ENCODE measurements at places on chromosomes 13 and 19. TPM values are rescaled to one million over a fixed set of nuclear protein-coding genes. Genes with fewer than 3 reads are reported as not detected.
A peak's percentile ranks its signal among the peaks of the same experiment; 100 is the strongest.

DNA sequence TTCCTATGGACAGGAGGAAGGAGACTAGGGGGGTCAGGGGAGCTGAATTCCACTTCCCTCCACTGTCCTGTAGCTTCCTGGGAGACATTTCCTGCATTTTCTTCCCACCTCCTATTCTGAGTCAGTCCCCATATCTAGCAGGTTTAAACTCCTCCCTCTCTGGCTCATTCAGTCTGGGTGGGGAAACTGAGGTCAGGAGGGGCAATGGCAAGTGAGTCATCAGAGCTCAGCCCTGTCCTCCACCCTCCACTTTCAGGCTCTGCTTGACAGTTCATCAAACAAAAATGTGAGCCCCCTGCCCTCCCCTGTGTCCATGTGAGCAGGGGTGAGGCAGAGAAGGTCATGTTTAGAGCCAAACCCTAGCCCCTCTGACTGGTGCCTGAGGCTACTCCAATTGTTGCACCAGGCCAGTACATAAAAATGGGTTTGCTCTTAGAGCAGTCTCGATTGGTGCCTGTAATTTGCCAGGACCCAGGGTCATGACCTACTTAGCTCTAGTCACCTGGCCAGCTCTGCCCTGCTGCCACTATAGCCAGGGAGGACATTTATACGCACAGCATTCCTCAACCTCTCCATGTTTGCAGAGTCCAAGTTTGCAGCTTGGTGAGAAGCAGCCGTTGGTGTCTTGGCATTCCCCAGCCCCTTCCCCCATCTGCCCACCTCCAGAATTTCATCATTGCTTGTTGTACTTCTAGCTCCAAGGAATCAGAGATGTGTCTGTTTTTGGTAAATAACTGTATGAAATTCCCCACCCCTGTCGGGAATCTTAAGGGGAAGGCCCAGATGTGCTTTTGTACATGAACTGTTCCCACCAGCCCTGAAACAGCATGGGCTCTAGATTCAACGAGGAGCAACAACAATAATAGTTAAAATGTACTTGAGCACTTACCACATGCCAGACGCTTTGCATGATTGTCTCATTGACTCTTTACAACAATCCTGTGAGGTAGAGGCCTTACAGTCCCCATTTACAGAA is 20.7 kb downstream of the SAMD4B start:
- no peak overlapping the region for H3K4me3 ChIP-seq
- H3K27ac ChIP-seq, result peak overlapping the region; percentile 29
- no peak for DNase-seq
- H3K4me1 ChIP-seq, result peaks cover 7% of the 10 kb centered on the region
- no peaks in the 10 kb centered on the region for H3K27me3 ChIP-seq
- peaks cover 18% of the 10 kb centered on the region for H3K36me3 ChIP-seq

DNA sequence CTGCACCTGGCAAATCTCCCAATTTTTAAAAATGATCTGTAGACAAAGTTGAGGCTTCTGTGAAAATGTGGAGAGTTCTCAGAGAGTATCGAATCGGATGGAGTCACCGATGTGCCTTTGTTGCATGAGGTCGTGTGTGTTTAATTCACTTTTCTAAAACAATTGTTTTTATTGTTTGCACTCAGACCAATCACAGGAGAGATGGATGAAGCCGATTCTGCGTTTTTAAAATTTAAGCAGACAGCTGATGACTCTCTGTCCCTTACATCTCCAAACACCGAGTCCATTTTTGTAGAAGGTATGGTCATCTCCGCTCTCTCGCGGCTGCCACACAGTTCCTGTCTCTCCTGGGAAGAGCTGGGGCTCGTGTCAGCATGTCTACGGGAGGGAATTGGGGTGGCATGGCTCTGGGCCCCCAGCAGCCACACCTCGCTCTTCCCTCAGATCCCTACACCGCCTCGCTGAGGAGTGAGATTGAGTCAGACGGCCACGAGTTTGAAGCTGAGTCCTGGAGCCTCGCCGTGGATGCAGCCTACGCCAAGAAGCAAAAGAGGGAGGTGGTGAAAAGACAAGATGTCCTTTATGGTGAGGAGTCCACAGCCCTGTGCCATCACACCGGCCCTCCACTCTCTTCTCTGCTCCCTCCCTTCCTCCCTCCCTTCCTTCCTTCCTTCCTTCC is 47.2 kb downstream of the PEX11G start:
- peaks cover 3% of the 10 kb centered on the region for H3K4me1 ChIP-seq
- H3K4me3 ChIP-seq, result no peak overlapping the region
- no peaks in the 10 kb centered on the region for H3K27me3 ChIP-seq
- peaks cover 21% of the 10 kb centered on the region for H3K36me3 ChIP-seq

GRCh38 chr19:11377237-11377636 is 2.8 kb downstream of the SWSAP1 start:
- peaks cover 3% of the 10 kb centered on the region for H3K27me3 ChIP-seq
- peaks cover 42% of the 10 kb centered on the region for H3K4me1 ChIP-seq
- peak overlapping the region; percentile 89 for H3K27ac ChIP-seq
- H3K36me3 ChIP-seq, result peaks cover 13% of the 10 kb centered on the region

DNA sequence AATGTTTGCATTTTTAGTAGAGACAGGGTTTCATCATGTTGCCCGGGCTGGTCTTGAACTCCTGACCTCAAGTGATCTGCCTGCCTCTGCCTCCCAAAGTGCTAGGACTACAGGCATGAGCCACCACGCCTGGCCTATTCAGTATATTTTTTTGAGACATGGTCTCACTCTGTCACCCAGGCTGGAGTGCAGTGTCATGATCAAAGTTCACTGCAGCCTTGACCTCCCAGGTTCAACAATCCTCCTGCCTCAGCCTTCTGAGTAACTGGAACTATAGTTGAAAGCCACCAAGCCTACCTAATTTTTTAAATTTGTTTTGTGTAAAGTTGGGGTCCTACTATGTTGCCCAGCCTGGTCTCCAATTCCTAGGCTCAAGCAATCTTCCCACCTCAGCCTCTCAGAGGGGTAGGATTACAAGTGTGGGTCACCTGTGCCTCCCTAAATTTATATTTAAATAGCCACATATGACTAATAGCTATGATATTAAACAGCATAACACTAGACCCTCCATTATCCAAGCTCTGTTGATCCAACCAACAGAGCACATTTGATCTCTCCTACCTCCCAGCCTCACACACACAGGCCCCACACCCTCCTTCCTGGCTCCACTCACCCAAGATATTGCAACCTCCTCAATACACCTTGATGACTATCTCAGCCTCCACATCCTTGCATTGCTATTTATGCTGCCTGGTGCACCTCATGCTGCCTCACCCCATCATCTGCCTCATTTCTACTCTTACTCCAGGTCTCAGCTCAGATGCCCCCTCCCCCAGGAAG is 2.1 kb upstream of the CEACAM19 start:
- no peaks in the 10 kb centered on the region for H3K27me3 ChIP-seq
- no peaks in the 10 kb centered on the region for H3K4me1 ChIP-seq
- H3K4me3 ChIP-seq, result no peak overlapping the region
- H3K36me3 ChIP-seq, result no peaks in the 10 kb centered on the region
- no peak overlapping the region for H3K27ac ChIP-seq
- DNase-seq, result peak; percentile 24

The CD79A gene
- 4.1 TPM for total RNA-seq
